Chondrocyte (in vitro differentiated cells): ENCODE measurements at places on chromosomes 6 and 20. TPM values are rescaled to one million over a fixed set of nuclear protein-coding genes. Genes with fewer than 3 reads are reported as not detected.

- peaks cover 11% of the 10 kb centered on the region for H3K4me1 ChIP-seq
- DNase-seq: peak; percentile 64
- no peaks in the 10 kb centered on the region for H3K36me3 ChIP-seq
- no peak overlapping the region for H3K4me3 ChIP-seq
- H3K27me3 ChIP-seq: peaks cover 18% of the 10 kb centered on the region
- H3K27ac ChIP-seq: no peak overlapping the region
These were observed 194.6 kb downstream of the DLL1 start for GRCh38 chr6:170096191-170096802.

RBPJL gene
- total RNA-seq: not detected in 3 replicates

- no peak overlapping the region for H3K4me3 ChIP-seq
- no peaks in the 10 kb centered on the region for H3K4me1 ChIP-seq
- no peaks in the 10 kb centered on the region for H3K36me3 ChIP-seq
- no peaks in the 10 kb centered on the region for H3K27me3 ChIP-seq
- no peak for DNase-seq
- no peak overlapping the region for H3K27ac ChIP-seq
These were observed 440.9 kb downstream of the BTBD3 start for GRCh38 chr20:12358655-12359009.

- DNase-seq: no peak
- H3K36me3 ChIP-seq: no peaks in the 10 kb centered on the region
- H3K27ac ChIP-seq: peak overlapping the region; percentile 37
- H3K4me1 ChIP-seq: peaks cover 29% of the 10 kb centered on the region
- H3K27me3 ChIP-seq: peaks cover 21% of the 10 kb centered on the region
These were observed 210.7 kb upstream of the CNR1 start for GRCh38 chr6:88376768-88377387.

- DNase-seq: no peak
- H3K36me3 ChIP-seq: peaks cover 4% of the 10 kb centered on the region
- H3K4me1 ChIP-seq: peaks cover 20% of the 10 kb centered on the region
- H3K4me3 ChIP-seq: no peak overlapping the region
These were observed 4.0 kb upstream of the TBC1D22B start for GRCh38 chr6:37253486-37254007.

- no peaks in the 10 kb centered on the region for H3K27me3 ChIP-seq
- no peaks in the 10 kb centered on the region for H3K36me3 ChIP-seq
- DNase-seq: no peak
- H3K4me1 ChIP-seq: peaks cover 24% of the 10 kb centered on the region
- H3K4me3 ChIP-seq: no peak overlapping the region
- H3K27ac ChIP-seq: no peak overlapping the region
These were observed 1.5 kb upstream of the NINL start for GRCh38 chr20:25586877-25587276.

DNA sequence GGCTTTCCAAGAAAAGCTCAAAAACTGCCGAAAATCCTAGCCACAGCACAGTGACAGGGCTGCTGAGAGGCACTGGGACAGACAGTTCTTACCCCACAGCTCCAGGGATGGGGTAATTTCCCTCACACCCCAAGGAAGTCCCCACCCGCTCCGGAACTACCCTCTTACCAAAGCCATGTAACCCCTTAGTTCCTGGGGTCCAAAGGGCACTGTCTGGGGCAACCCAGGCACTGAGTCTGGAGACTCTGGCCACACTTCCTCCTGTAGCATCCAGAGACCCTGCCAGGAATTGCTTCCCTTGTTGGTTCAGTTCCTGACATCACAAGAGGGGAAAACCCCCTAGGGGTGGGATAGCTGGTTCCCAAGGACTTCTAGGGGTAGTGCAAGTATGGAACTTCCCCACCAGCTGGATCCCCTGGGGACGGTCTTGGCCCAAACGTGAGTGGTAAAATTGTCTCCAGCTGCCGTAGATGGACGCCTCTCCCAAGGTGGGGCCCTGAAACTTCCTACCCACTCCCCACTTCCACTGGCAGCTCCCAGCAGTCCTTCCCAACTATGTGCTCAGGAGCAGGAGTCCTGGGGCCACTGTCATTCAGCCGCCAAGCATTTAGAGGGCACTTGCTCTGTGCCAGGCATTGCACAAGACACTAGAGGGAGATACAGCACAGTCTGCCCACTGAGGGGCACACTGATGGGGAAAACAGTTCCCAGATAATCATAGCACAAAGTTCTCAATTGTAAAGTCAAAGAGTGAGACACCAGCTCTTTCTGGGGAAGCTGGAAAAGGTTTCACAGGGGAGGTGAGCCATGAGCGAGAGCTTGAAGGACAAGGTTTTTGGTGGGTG is 17.2 kb upstream of the HCK start:
- H3K4me3 ChIP-seq: no peak overlapping the region
- peaks cover 25% of the 10 kb centered on the region for H3K27me3 ChIP-seq
- peaks cover 3% of the 10 kb centered on the region for H3K36me3 ChIP-seq
- H3K4me1 ChIP-seq: peaks cover 28% of the 10 kb centered on the region
- peak overlapping the region; percentile 53 for H3K27ac ChIP-seq

- H3K27me3 ChIP-seq: peaks cover 21% of the 10 kb centered on the region
- H3K27ac ChIP-seq: no peak overlapping the region
- H3K4me3 ChIP-seq: no peak overlapping the region
- peaks cover 7% of the 10 kb centered on the region for H3K36me3 ChIP-seq
- DNase-seq: no peak
These were observed 229.5 kb downstream of the SMOC2 start for GRCh38 chr6:168670401-168670985.

BTN1A1 gene
- not detected in 3 replicates for total RNA-seq

DNA sequence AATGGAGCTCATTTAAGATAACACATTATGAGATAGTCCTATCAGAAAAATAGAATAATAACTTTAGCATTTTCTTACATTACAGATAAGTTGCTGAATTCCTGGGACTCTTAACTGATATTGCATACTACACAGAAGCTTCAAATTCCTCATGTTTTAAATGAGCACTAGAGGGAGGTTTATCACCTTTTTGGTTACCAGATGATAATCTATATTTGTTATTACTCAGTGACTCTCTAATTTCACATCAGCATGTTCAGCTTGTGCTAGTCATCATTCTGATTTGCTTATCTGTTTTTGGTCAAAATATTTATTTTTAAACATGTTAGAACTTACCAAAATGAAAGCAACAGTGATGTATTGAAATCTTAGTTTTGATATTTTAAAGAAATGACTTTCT is 20.5 kb upstream of the GJA10 start:
- no peaks in the 10 kb centered on the region for H3K4me1 ChIP-seq
- H3K36me3 ChIP-seq: peaks cover 12% of the 10 kb centered on the region

GRCh38 chr20:63253438-63254231 is 628 bp downstream of the NKAIN4 start:
- no peak overlapping the region for H3K27ac ChIP-seq
- peak overlapping the region; percentile 57 for H3K4me3 ChIP-seq
- peaks cover 7% of the 10 kb centered on the region for H3K4me1 ChIP-seq
- no peak for DNase-seq
- peaks cover 5% of the 10 kb centered on the region for H3K36me3 ChIP-seq

GRCh38 chr6:108752733-108753590 is 95.3 kb upstream of the ARMC2 start:
- no peak overlapping the region for H3K4me3 ChIP-seq
- no peaks in the 10 kb centered on the region for H3K27me3 ChIP-seq
- H3K27ac ChIP-seq: no peak overlapping the region
- DNase-seq: no peak
- peaks cover 14% of the 10 kb centered on the region for H3K4me1 ChIP-seq
- no peaks in the 10 kb centered on the region for H3K36me3 ChIP-seq

DACT2 gene
- total RNA-seq: 1.4 to 4.6 TPM (median 4.5 TPM) in 3 replicates

GRCh38 chr6:111748231-111748647 is 125.0 kb downstream of the FYN start:
- no peaks in the 10 kb centered on the region for H3K27me3 ChIP-seq
- no peak overlapping the region for H3K4me3 ChIP-seq
- H3K27ac ChIP-seq: no peak overlapping the region
- peaks cover 24% of the 10 kb centered on the region for H3K4me1 ChIP-seq
- DNase-seq: no peak

- H3K4me3 ChIP-seq: no peak overlapping the region
- no peaks in the 10 kb centered on the region for H3K36me3 ChIP-seq
- peaks cover 21% of the 10 kb centered on the region for H3K4me1 ChIP-seq
- no peaks in the 10 kb centered on the region for H3K27me3 ChIP-seq
- no peak overlapping the region for H3K27ac ChIP-seq
- DNase-seq: no peak
These were observed 41.6 kb downstream of the ANKEF1 start for GRCh38 chr20:10076126-10077080.

- no peaks in the 10 kb centered on the region for H3K36me3 ChIP-seq
- H3K27ac ChIP-seq: no peak overlapping the region
- no peaks in the 10 kb centered on the region for H3K4me1 ChIP-seq
- no peak overlapping the region for H3K4me3 ChIP-seq
- peaks cover 19% of the 10 kb centered on the region for H3K27me3 ChIP-seq
These were observed 57.2 kb downstream of the C6orf58 start for GRCh38 chr6:127634178-127634577.
